ENCODE measurements at places on chromosomes 6 and 20.

- DNase-seq = no peak
Measured at GRCh38 chr6:91822581-91822980, 1235.7 kb upstream of the MAP3K7 start.

GRCh38 chr6:5120011-5120410 lies 34.9 kb downstream of the PPP1R3G start:
- DNase-seq = no peak

DNA sequence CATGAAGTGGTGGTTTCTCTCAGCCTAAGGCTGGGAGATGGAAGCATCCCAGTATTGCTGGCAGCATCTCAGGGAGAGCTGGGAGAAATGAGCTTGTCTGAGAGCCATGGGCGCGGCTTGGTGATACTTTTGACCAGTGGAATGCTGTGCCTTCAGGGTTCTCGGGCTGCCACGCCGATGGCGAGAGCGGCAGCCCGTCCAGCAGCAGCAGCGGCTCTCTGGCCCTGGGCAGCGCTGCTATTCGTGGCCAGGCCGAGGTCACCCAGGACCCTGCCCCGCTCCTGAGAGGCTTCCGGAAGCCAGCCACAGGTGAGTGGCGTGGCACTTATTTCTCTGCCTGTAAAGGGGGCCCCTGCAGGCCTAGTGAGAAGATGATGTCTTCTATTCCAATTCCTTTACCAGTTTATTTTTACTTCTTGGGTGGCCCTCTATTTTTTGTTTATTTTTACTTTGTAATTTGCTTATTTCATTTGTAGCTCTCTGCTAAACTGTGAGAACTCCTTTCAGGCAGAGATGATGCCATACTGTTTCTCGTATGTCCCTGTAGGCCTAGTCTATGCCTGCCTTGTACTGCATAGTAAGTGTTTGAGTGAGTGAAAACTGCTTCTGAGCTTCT lies 71.7 kb downstream of the ASXL1 start:
- DNase-seq = no peak

DNA sequence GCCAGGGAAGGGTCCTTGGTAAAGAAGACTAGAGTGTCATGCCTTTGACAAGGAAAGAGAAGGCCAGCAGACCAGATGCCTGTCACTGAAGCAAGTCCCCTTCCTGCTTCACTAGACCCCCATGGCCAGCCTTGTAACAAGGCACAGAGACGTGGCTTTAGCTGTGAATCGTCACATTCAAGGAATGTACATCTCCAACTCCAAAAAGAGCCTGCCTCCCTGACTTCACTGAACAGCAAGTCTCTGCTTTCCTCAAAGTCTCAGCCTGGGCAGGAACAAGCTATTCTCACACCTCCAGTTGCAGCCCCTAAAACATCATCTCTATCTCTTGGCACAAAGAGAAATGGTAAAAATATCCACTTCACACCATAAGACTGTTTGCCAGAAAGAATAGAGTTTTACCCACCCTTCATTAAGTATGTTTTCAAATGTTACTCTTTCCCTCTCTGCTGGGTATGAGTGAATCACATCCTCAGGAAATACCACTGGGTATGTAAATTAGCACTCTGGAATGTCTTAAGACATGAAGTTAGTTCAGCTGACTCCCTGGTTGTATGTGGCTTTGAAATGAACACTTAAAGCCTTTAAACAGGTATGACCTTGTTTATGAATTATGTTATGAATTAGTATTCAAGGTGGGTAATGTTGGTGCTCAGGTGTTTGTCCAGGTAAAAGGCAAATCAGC lies 46.4 kb upstream of the NT5E start:
- no peak for DNase-seq

GRCh38 chr6:27551607-27552006 lies 78.7 kb upstream of the ZNF184 start:
- DNase-seq = no peak

DNA sequence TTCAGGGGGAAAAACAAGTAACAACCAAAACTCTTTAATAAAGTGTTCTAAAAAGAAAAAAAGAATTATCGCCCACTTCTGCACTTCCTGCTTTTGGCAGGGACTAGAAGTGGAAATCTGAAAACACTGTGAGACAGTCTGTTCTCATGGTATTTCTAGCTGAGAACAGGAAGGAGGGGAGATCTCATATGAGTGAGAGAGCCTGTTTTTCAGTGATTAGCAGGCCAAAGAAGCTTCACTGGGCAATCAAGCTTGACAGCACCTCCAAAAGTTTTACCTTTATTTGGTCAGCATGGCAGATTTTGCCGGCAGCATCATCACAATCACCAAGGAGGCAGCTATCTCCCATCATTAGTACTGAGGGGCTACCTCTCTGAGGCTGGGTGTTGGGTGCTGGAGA lies 79.5 kb upstream of the ATXN1 start:
- DNase-seq = no peak

- DNase-seq = no peak
Measured at GRCh38 chr6:158284007-158284875, 28.0 kb upstream of the TULP4 start.

DNA sequence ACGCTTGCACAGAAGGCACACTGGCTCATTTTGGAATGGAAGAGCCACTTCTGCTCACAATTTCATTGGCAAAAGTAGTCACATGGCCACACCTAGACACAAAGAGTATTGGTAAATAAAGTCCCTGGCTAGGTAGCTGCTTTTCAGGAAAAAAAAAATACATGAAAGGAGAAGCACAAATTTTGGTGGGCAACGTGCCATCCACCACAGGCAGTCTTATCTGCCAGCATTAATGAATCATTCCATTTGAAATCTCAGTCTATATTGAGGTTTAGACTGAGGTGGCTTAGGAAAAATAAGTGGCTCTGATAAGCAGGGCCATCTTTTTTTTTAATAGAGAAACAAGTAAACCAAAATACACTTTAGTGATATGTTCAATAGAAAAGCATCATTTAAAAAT lies 44.3 kb downstream of the ADGRB3 start:
- no peak for DNase-seq

DNA sequence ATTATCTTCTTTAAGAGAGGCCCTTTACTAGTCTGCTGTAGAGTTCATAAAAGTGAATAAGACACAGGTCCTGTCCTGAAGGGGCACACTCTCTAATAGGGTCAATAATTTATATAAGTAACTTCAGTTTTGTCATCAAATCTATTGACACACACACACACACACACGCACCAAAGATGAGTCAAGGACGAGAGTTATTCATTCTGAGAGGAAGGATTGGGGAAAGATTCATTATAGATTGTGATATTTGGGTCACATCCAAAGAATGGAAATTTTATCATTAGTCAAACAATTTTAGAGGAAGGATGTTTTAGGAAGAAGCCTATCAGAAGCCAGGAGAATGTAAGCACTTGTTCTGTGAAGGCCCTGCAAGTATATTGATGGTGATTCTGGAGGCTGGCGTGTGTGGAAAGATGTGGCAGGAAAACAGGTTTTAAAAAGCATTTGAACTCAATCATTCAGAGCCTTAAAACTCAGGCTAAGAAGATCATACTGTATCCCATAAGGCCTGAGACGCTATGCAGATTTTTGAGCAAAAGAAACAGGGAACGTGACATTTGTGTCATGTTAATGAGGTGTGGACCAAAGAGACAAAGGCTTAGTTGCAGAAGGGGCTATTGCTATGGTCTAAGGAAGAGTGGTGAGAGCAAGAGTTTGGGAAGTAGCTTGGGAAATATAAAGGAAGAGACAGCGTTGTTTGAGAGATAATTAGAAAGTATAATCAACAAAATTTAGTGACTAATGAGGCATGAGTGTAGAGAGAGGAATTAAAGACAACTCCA lies 161.4 kb upstream of the PREP start:
- no peak for DNase-seq

- no peak for DNase-seq
Measured at GRCh38 chr6:90322976-90323474, 26.4 kb upstream of the BACH2 start.

GRCh38 chr6:125251516-125252220 lies 50.1 kb downstream of the HDDC2 start:
- DNase-seq = peak; percentile 45

- no peak for DNase-seq
Measured at GRCh38 chr20:62675877-62676260, 32.8 kb upstream of the NTSR1 start.

GRCh38 chr20:57481281-57481711 lies 43.6 kb downstream of the CTCFL start:
- DNase-seq = peak; percentile 39

Measured in kidney (tissue), 22 donors.